ENCODE measurements at places on chromosomes 13 and 19.
A peak's percentile ranks its signal among the peaks of the same experiment; 100 is the strongest.

DNA sequence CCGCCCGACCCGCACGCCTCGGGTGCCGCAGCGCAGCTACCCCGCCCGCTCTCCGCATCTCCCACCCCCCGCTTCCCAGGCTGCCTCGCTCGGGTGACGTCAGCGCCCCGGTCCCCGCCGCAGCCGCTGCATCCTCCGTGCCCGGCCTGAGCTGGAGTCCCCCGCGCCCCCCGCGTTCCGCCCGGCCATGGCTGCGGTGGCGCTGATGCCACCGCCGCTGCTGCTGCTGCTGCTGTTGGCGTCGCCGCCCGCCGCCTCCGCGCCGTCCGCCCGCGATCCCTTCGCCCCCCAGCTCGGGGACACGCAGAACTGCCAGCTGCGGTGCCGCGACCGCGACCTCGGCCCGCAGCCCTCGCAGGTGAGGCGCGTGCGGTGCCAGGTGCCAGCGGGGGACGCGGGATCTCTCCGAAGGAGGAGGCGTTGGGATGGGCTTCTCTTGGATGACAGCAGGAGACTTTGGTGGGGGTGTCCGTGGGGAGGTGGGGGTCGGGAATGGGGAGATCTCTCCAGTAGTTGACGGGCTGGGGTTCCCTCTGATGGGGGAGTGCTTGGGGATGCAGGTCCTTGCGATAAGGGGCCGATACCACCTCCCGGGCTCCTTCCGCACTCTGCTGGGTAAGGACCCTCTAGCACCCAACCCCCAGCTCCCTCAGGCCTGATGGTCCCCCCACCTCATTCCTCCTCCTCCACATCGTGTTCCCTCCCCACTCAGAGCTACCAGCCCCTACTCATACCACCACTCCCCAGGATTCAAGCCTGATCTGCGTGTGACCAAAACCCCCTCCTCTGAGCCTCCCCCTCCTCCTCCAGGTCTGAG lies at the start of gene TMEM59L:
Gene TMEM59L, plus strand, starts transcription at position 99 of the 817 bp plus-strand sequence. Its CDS starts 89 bp downstream, at position 188.
- DNase-seq = peak; percentile 52

GRCh38 chr13:78228940-78229339 lies 310.3 kb upstream of the EDNRB start:
- no peak for DNase-seq

GRCh38 chr19:42327381-42327780 lies 1.9 kb downstream of the MEGF8 start:
- no peak for DNase-seq

- DNase-seq = no peak
These were observed 1972.2 kb downstream of the OLFM4 start for GRCh38 chr13:55000844-55001243.

- no peak for DNase-seq
These were observed 82.2 kb downstream of the SLC7A1 start for GRCh38 chr13:29513002-29513980.

DNA sequence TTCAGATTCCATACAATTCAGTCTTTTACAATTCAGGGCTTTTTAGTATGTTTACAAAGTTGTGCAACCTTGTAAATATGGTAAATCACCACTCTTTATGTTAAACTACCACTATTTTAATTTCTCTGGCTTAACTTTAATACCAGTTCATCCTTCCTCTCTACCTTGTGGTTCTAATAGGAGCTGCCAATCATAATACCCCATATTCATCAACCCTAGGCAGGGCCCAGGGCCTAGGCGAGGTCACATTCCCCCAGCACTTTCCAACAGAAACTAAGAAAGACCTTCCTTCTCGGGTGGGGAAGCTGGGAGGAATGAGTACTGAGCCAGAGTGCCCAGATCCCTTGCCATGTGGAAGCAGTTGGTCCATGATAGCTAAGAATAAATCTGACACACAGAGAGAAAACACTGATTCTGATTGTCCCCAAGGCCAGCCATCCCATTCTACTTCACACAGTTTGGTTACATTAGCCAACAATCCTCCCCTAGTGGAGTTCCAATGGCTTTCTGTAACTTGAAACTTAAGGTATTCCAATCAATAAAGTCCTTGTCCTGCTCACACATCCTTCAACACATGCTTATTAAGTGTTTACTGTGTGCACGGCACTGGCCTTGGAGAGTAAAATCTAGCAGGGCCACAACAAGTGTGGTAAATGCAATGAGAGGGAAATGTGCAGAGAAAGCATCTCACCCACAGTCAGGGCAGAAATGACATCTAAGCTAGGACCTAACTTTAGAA lies 76.8 kb downstream of the NUFIP1 start:
- no peak for DNase-seq

- no peak for DNase-seq
These were observed 697.5 kb upstream of the SGCG start for GRCh38 chr13:22483276-22483675.

DNA sequence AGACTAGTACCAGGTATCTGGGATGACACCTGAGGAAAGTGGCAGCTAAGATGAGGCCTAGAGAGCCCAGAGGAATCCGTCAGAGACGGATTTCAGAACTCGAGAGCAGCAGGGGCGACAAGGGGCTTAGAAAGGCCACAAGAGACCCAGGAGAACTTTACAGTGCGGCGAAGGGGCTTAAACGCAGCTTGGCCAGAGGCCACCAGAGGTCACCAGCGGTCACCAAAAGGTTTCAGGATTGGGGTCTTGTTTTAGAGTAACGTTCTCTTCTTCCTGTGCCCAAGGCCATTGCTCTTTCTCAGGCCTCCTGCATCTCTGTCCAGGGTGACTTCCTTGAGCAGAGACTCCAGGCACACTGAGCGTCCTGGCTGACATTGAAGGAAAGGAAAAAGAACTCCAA lies 2.2 kb downstream of the ZSCAN22 start:
- DNase-seq = peak; percentile 54

DNA sequence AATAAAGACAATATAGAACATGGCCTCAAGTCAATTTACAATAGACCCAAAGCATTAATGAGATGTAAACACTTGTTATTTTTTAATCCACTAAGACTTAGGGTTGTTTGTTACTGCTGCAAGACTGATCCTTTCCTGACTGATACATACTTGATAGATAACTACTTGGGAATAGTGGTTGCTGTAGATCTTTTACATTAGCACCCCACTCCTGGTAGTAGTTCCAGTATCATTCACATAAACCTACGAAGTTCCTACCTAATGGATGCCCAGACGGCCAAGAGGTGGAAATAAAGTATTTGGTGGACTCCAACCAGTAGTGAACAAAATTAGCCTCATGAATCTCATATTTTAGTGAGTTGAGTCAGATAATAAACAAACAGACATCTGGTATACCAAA lies 26.9 kb downstream of the ADGRE1 start:
- no peak for DNase-seq

- peak; percentile 88 for DNase-seq
These were observed 2.1 kb downstream of the ZNF575 start for GRCh38 chr19:43534816-43535761.

DNA sequence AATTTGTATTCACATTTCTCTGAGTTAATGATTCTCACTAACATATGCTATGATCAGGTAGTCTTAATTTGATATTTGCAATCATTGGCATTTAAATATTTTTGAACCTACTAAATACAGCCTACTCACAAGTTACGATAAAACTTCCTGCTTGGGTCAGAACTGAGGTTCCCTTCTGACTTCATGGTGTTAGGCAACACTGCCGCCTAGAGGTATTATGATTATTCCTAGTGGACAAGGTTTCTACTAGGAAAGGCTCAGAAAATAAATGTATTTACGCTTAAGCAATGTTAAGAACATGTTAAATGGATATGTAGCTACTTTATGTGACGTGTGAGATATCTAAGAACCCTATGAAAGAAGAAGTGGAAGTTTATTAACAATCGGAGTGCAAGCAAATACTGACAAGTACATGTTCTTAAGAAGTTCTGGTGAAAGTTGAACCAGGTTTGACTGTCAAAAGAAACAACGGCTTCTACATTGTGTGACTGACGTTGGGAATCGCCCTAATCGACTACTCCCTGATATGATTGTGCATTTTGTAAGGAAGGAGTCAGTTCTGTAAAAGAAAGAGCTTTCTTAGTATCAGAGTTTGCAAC lies 1395.8 kb downstream of the SLITRK5 start:
- peak; percentile 83 for DNase-seq

- no peak for DNase-seq
These were observed 107.7 kb downstream of the SLC7A1 start for GRCh38 chr13:29487466-29488454.

DNA sequence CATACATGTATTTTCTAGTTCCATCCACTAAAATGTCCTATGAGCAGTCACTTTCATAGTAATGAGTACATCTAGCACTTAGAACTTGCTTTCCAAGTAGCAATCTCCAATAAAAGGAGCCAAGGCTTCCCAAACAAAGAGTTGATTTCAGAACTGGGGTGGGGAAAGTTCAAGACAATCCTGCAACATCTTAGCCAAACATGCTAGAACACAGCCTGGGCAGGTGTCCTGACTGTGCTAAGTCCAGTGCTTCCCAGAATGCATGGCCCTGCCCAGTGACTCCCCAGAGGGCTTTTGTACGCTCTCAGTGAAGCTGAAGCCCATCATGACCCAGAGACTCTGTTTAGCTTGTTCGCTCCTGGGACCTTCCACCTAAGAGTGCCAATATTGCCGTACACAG lies 106.7 kb upstream of the UBAC2 start:
- DNase-seq = no peak

GRCh38 chr13:94433055-94433961 lies 46.2 kb downstream of the DCT start:
- peak; percentile 100 for DNase-seq

DNA sequence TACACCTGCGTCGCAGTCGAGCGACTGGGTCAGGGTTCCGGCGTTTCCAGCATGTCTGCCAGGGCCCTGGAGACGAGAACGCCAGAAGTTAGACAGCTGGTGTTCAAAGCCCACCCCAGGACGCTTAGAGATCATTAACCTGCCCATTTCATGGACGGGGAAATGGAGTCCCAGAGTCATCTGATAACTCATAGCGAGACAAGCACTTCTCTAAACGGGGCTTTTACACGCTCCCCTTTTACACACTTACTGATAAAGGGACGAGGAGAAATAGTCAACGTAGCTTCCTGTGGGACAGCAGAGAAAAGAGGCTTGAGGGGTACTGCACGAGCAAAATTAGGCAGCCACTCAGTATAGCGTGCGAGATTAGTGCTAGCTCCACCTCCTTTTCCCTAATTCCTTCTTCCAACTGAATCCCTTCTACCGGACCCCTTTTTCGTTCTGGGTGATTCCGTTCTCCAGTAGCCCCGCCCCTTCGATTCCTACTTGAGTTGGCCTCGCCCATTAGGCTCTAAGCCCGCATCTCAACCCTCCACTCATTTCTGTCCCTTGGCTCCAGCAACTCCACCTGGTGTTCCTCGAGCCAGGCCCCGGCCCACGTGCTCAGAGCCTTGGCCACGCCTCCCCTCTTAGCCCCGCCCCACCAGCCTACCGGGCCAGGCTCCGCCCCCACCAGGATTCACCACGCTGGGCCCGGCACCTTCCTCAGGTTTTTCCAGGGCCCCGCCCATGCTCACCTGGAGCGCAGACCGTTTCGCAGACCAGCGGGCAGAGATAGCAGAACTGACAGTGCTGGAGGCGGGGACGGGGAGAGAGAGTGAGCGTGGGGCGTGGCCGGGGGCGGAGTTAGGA lies 3.7 kb downstream of the HRC start:
- peak; percentile 94 for DNase-seq

- no peak for DNase-seq
These were observed 122.7 kb downstream of the AKAP11 start for GRCh38 chr13:42394711-42395085.

DNA sequence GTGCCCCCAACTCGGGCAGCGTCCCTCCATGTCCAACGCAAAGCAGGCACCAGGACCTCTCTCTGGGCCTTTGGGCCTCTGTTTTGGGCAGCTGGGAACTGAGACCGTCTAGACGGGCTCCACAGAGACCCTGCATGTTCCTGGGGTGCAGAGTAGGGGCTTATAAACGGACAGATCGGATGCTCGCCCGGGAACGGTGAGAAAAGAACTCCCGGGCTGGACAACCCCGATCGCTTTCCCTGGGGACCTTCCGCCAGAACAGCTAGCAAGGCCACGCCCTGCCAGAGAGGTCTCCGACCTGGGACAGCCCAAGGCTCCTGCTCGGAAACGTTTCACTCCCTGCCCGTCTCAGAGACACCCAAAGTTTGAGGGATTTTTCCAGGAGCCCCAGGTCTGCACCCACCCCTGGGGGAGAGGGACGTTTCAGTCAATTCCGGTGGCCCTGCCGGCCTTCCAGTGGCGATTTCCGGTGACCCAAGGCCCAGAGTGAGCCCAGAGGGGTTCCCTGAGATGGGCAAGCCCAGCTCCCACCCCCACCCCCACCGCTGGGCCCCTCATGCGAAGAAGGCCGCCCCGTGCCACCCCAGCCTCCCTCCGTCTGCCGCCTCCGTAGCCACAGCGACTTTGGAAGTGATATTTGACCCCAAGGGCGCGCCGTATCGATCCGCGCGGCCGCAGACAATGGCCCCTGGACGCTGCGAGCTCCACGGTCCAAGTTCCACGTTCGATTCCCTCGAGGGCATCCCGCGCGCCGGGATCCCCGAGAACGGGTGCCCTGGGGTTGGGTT lies 1.7 kb downstream of the NR2F6 start:
- peak; percentile 76 for DNase-seq

DNA sequence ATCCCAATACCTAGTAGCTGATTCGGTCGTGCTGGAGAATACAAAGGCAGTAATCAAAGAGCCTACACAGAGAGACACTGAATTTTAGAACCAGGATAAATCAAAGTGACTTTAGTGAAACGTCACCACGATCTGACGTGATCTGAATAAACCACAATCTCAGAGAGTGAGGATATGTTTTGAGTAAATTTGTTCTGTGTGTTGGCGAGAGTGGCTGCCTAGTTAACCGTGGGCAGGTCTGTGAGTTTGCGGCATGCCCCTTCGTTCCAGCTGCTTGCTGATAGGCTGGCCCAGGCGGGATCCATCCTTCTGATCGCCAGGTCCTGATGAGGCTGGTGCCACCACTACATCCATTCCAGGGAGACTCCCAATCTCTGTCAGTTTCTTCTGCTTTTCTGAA lies 40.4 kb downstream of the LRCH1 start:
- DNase-seq = no peak

- no peak for DNase-seq
These were observed 23.4 kb upstream of the IGFL1 start for GRCh38 chr19:46206176-46206575.

GRCh38 chr19:39265321-39265916 lies 2.8 kb upstream of the IFNL2 start:
- DNase-seq = peak; percentile 64

- DNase-seq = no peak
These were observed 44.5 kb downstream of the TMEM255B start for GRCh38 chr13:113803409-113804016.

DNA sequence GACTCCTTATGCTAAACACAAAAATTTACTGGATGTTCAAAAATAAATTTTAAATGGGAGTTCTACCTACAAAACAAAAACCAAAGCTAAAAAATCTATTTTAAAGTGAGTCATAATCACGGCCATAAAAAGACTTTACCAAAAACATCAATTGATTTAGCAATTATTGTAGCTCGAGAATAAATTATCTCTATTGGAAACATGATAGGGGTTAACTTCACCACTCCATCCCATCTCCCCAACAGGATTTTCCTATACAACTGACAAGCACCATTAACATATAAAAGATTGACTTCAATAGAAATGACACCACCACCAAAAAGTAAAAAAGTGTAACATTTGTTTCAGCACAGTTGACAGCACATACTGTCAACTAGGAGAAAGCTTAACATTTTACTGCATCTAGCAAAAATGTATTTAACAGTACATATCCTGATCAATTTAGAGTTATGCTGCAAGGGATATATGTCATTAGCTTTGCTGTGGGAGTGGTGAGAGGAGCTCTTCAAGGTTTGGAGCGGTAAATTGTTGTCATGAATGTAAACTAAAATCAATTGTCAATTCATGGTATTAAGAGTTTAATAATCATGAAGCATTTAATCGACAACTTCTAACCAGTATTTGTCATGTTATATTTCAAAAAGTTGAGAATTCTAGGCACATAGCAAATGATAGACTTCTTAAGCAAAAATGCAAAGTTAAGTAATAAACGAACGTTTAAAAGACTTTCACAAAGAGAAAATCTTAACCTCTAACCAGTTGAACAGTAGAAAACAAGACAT lies 3.8 kb downstream of the UBL3 start:
- DNase-seq = peak; percentile 37

Data from NCI-H82 (cell line).